ENCODE measurements at places on chromosomes 2 and 18.

GRCh38 chr18:61666876-61667590, 225.8 kb downstream of the RNF152 start:
- no peak for DNase-seq

DNA sequence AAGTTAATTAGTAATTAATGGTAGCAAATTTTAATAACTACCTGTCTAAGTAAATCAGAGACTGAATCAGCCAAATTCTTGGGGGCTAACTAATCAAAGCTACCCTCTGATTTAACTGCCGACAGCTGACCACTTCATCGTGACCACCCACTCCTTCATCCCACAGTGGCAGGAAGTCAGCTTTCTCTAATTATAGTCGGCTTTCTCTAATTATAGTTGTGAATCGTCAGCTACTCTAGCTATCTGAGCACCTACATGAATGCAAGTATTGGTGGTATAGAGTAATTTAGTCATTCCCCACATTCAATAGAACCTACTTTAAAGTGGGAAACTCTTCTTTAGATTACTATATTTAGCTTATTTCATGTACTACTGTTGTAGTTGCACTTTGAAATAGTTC, 185.5 kb downstream of the PTGR3 start:
- no peak for DNase-seq

GRCh38 chr2:124353656-124354055, 328.6 kb downstream of the CNTNAP5 start:
- DNase-seq, result no peak

GRCh38 chr2:241009601-241010530, 11.4 kb downstream of the SNED1 start:
- peak; percentile 15 for DNase-seq

DNA sequence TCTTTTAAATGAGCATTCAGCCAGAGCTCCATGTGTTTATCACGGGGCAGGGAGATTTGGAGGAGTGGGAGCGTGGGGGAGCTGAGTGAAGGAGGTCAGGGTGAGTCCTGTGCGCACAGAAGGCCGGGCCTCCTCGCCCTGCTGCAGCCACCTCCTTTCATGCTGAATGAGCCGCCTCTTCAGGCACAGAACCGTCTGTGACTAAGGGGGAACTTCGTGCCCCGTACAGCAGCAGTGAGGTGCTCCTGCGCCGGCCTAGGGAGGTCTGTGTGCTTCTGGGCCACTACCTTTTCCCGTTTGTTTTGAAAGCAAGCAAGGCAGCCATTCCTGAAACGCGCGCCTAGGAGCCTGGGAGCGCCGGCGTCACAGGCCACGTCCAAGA, 27.1 kb upstream of the ZNF516 start:
- no peak for DNase-seq

GRCh38 chr18:42941860-42942259, 173.6 kb downstream of the RIT2 start:
- DNase-seq, result no peak

- no peak for DNase-seq
Observed at GRCh38 chr2:143965493-143966164, 554.3 kb downstream of the ZEB2 start.

- DNase-seq, result peak; percentile 22
Observed at GRCh38 chr2:12718711-12719399, 2.1 kb downstream of the TRIB2 start.

GRCh38 chr18:45325778-45326177, 289.5 kb upstream of the SLC14A2 start:
- no peak for DNase-seq

- no peak for DNase-seq
Observed at GRCh38 chr18:32801228-32801627, 28.4 kb upstream of the KLHL14 start.

DNA sequence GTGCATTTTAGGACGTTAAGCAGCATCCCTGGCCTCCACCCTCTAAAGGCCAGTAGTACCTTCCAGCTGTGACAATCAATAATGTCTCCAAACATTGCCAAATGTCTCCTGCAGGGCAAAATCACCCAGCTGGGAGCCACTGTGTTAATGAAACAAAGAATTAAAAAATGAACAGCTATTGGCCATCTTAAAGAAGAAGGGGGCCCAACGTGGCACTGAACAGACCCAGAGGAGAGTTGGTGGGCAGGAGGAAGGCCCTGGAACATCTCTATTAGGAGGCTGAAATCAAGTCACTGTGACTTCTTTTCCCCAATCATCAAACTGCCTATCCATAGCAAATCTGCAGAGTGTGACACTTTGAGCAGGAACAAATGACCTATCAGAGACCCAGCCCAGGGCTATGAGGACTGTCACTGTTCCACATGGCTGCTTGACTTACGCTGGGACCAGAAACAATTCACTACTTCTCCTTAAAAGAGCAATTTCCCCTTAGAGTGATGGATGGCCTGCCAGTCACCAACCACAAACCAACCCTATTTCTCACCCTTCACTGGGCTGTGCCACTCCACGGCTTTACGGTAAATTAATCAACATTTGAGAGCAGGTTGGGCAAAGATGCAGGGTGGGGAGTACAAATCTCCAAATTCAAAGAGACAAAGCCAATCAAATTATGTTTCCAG, 35.2 kb upstream of the TEX51 start:
- no peak for DNase-seq

GRCh38 chr2:182921234-182921633, 54.8 kb upstream of the FRZB start:
- no peak for DNase-seq

DNA sequence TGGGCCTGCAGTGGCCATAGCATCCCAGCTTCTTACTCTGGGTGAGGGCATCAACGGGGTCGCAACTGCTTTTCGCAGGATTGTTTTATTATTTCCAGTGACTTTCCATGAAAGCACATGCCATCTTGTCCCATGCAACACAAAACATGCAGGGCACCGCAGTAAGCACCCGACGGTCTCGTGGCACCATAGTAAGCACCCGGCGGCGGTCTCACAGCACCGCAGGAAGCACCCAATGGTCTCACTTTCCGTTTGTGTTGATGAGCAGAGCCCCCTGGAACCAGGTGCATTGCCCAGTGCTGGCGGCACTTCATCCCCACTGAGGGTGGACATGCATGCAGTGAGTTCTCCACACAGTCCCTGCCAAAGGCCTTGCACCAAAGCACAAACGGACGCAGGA, 271.9 kb downstream of the MYT1L start:
- no peak for DNase-seq

- peak; percentile 18 for DNase-seq
Observed at GRCh38 chr2:8090748-8091700, 590.8 kb upstream of the ID2 start.

DNA sequence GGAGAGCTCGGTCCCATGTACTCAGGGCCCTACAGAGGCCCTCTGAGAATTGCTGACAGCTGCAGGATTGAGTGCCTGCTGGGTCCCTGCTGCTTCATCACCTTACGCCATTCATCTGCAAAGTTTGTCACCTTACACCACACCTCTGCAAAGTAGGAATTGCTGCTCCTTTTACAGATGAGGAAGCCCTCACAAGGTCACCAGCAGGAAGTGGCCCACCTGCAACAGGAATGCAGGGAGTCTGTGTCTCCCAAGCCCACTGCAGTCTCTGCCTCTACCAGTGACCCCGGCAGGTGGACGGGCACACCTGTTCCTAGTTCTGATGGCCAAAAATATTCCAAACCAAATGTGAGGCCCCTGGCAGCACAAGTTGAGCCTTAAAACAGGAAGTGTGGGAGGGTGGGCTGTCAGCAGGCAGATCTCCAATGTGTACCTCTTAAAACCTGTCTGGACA, 441.4 kb downstream of the NBAS start:
- DNase-seq, result no peak

GRCh38 chr18:58449464-58449863, 179.4 kb downstream of the ALPK2 start:
- no peak for DNase-seq

GRCh38 chr2:98394595-98395153, 48.4 kb downstream of the CNGA3 start:
- no peak for DNase-seq

- DNase-seq, result no peak
Observed at GRCh38 chr2:43708891-43709290, 32.7 kb upstream of the C1GALT1C1L start.

DNA sequence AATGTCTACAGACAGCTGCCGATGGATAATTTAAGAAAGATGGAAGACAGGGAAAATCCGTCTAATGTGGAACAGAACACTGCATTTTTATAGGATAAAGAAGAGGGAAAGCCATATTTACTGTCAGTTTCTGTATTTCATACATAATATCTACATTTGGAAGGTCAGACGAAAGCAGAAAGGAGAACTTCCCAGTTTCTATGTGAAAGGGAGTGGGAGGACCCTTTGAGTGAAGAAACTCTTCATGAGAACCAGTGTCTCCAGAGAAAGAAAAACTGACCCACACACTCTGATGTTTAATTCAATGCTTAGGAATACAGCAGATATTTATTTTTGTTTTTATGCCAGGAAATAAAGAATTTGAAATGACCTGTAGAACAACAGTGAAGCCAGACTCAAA, 127.2 kb downstream of the CALCRL start:
- DNase-seq, result no peak

DNA sequence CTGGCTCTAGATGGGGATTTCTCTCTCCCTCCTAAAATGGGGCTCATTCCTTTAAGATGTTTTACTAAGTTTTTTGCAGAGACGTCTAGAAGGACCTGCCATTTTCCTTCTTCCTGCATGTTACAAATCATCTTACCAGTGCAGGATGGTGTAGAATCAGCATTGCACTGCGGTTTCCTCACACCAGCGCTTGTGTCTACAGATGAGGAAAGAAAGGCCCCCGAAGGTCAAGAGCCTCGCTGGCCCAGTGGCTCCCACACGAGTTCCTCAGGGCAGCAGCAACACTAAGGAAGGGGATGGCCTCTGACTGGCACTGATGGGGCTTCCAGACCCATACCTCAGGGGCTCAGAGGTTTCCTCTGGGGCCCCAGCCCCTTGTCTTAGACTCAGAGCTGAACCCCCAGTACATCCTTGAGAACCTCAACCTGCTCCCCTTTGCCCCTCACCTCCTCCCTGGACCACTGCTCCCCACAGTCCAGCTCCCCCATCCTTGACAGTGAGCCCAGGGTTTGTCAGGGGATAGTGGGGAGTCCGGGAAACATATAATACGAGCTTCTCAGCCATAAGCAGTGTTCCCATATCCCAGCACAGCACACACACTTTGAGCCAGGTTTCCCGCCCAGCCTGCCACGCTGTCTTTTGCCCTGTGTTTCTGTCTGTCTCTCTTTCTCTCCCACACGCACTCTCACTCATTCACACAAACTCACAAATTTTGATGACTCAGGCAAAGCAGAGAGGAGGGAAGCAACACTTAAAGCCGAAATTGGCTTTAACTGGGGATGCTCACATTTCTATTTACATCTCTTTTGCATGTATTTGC, 29.4 kb downstream of the ZFP36L2 start:
- no peak for DNase-seq

- DNase-seq, result no peak
Observed at GRCh38 chr2:59176737-59177136, 935.6 kb upstream of the FANCL start.

DNA sequence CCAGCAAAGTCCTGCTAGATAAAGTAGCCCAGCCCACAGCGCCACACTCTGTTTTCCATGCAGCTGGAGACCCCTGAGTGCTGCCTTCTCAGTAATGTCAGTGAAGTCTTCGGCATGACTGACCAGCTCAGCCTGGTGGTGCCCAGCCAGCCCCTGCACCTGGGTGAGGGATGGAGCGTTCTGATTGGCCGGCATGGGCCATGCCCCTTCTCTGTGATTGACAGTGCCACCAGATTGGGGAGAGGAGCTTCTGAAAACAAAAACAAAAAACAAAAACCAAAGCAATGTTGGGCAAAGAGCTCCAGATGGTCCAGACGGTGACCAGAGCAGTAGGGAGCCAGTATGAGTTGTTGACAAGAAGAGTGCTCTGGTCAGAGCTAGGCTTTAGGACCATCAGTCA, 122.6 kb downstream of the DYSF start:
- DNase-seq, result no peak

DNA sequence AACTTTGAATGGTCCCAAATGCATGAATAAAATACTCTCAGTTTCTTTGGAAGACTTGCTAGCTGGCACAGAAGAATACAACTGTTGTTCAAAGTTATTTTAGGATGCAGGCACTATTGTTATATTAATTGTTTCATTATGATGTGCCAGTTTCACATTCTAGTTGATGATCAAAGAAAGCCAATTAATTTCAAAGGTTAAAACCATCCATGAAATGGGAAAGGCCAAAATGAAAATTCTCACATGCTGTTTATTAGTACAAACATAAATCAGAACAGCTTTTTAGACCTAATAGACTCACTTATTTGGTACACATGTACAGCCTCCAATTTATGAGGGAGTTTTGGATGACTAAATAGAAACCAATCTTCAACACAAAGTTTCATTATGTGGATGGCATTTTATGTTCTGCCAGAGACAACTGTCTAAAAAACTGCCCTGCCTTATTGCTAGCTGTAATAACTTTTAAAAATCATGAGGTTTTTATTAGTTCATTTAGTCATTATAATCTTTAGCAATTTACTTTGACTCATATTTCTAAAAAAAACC, 42.2 kb downstream of the RFTN2 start:
- no peak for DNase-seq

DNA sequence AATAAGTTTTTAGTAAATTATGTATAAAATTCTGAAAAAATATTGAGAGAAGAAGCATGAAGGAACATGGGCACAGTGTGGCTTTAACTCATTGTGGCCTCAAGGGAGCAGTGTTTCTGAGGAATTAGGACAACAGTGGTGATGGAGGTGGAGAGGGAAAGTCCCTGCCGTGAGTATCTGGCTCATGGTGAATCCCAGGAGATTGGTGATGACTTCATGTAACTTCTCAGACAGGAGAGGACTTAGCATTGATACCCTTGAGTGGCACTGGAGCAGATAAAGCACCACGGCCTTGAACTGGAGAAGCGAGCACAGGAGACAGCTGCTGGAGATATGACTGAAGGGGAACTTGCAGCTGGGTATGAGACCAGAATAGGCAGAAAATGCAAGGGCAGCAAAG, 35.0 kb upstream of the LRP1B start:
- DNase-seq, result no peak

- no peak for DNase-seq
Observed at GRCh38 chr18:26422472-26423162, 125.7 kb downstream of the KCTD1 start.

DNA sequence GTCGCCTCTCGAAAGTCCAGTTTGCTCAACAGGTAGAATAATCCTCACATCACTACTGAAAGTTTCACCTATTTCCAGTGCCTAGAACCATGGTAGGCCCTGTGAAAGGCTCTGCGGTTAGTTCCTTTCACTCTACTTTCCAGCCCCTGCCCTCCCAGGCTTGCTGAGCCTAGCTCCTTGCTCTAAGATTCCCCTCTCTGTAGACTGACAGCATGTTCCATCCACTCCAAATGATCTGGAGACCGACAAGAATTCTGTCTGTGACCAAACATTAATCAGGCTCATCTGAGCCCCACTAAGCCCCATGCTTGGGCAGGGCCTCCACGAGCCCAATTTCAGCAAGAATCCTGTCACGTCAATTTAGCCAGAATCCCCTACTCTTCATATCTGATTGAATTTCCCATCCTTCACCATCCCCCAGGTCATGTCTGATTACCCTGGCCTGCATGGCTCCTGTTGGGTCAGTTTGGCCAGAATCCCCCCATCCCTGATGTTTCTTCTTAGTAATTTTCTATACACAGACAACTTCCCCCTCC, 307.0 kb downstream of the ALK start:
- no peak for DNase-seq

- no peak for DNase-seq
Observed at GRCh38 chr2:151906633-151906998, 78.4 kb upstream of the ARL5A start.
